ENCODE measurements at places on chromosomes 12 and 14.

- no peak for DNase-seq
These were observed 177.5 kb downstream of the AEBP2 start for GRCh38 chr12:19616781-19617180.

- DNase-seq: no peak
These were observed 11.8 kb upstream of the ABCD4 start for GRCh38 chr14:74314576-74314975.

- DNase-seq: no peak
These were observed 440.6 kb upstream of the CCDC196 start for GRCh38 chr14:66045572-66046021.

- DNase-seq: no peak
These were observed 122.9 kb downstream of the TSPAN9 start for GRCh38 chr12:3200032-3200617.

DNA sequence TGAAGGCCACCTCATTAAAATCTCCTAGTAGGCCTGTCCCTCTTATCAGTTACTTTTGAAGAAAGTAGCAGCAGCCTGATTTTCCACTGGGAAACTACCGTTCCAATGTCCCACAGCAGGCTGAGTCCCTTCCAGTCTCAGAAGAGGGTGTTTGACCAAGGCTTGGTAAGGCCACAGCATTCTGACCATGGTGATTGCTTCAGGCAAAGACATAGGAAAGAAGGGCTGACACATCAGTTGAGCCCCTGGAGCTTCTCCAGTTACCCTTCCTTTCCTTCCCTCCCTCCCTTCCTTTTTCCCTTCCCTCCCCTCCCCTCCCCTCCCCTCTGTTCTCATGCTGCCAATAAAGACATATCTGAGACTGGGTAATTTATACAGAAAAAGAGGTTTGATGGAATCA is 234.3 kb upstream of the NOS1 start:
- DNase-seq: no peak

GRCh38 chr14:99650189-99650588 is 5.3 kb downstream of the HHIPL1 start:
- no peak for DNase-seq

- DNase-seq: no peak
These were observed 157.0 kb downstream of the ASCL1 start for GRCh38 chr12:103114296-103115055.

DNA sequence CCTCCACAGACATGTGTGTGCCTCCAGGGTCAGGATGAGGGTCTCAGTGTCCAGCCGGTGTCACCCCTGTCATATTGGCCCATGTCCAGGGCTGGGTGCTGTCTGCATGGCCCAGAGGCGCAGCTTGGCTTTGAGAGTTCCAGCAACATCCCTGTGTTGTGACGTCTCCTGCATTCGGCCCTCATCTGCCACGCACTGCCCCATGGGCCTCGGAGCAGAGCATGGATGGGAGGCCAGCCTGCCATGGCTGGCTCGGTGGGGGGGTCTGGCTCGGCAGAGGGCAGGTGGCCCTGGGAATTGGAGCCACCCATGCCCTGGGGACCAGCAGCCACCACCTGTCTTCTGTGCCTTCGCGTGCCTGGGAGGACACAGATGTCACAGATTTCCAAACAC is 10.8 kb upstream of the TEX22 start:
- no peak for DNase-seq

GRCh38 chr14:78425330-78425729 is 255.2 kb downstream of the NRXN3 start:
- no peak for DNase-seq

- DNase-seq: no peak
These were observed 18.0 kb downstream of the DEPDC4 start for GRCh38 chr12:100248886-100249285.

DNA sequence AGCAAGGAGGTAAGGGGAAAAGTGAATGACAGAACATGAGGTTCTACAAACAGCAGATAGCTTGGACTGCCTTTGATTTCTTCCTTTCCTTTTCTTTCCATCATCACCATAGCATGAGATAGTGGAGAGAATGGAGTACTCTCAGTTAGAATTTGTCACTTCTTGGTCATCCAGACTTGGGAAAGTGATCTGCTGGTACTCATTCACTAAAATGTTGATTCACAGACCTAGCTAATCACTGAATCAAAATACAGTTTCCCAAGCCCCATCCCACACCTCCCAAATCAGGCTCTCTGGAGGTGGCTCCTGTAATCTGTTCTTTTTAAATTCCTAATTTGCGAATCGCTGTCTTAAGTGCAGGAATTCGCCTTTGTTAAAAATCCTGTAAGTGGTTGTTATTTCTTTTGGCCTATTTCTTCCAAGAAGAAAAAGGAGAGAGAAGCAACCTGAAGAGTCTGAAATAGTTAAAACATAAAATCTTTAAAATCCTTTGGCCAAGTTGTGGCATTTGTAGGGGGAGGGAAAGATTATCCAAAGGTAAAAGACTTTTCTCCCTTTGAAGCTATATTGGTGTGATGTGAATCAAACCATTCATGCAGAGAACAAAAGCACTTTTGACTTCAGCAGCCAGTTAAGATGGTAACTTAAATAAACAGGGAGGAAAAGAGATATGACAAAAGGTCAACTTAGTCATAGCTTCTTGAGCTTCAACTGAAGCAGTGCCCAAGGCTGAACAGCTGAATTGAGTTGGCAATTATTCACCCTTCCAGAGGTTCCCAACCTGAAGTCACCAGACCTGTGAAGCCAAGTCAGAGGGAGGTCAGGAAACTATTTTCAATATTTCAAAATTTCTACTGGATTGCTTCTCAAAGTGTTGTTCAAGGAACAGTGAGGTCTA is 255.1 kb upstream of the KRR1 start:
- no peak for DNase-seq

- DNase-seq: no peak
These were observed 38.9 kb upstream of the NTF3 start for GRCh38 chr12:5392961-5393360.

DNA sequence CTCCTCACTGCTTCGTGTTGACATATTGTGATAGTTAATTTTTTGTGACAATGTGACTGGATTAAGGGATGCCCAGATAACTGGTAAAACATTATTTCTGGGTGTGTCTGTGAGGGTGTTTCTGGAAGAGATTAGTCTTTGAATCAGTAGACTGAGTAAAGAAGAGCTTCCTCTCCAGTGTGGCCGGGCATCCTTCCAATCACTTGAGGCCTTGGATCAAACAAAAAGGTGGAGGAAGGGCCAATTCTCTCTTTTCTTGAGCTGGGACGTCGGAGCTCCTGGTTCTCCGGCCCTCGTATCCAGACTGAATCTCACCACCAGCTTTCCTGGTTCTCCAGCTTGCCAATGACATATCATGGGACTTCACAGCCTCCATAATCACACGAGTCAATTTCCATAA is 240.4 kb downstream of the CHST11 start:
- DNase-seq: no peak

DNA sequence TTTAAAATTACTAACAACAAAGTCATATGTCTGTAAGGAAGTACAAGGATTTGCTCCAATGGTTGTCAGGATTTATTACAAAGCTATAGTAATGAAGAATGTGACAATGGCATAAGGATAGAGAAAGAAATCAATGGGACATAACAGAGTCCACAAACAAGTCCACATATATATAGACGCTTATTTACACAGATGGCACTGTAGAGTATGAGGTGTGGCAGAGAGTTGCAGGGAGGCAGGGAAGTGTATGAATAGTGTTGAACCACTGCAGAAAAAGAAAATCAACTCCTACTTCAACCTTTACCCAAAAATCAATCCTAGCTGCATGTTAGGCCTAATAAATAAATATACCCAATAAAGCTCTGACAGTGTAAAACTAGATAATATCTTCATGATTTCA is 21.3 kb downstream of the SOS2 start:
- no peak for DNase-seq

GRCh38 chr12:62933602-62934238 is 1.2 kb downstream of the PPM1H start:
- peak; percentile 3 for DNase-seq

GRCh38 chr14:72683787-72684186 is 210.1 kb downstream of the DPF3 start:
- no peak for DNase-seq
